ENCODE measurements at places on chromosomes 5 and 9.

DNA sequence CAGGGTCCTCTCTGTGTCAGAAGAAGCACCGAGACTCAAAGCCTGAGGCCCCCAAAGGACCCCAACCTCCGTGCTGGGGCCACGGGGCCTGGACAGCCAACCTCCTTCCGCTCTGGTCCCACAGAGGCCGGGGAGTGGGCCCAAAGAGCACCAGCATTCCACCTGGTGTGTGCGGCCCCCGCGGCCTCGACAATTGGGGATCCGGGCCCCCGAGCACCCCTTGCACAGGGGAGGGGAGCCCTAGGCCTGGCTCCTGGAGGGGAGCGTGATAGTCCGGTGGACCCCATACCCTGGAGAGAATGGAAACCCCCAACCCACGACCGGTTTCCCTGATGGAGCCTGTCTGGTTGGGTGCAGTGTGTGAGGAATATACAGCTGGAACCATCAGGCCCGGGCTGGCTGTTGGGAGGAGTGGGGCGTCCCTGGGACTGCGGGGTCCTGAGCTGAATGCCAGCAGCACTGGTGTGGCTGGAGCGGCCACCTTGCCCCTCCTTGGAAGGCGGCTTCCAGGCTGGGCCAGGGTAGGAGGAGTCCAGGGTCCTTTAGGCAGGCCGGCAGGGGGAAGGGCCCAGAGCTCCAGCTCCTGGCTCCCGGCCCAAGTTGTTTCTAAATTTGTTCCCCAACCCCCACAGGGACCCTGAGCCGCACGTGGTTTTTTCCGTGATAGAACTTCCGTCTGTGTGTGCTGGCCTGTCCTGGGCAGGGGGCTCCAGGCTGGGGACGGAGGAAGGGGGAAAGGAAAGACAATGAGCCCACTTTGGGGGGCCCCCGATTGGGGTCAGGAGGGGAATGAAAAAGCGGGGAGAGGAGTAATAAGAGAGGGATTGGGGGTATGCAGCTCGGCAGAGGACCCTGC, 825 bp upstream of the TOR4A start:
- peak; percentile 63 for DNase-seq

DNA sequence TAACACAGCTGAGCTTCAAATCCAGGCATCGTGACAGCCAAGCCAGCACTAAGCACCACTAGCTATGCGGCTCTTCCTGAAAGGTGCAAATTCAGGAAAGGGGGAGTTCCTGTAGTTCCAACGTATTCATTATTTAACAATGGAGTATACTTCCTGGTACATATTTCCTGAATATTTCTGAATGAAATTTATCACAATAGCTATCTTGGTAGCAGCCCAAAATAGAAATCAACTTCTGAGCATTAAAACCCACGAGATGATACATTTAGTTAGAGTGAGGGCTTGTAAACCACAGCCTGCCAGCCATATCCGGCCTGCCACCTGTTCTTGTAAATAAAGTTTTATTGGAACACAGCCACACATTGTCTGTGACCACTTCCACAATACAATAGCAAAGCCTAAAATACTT, 109.7 kb upstream of the RETREG1 start:
- DNase-seq = no peak

DNA sequence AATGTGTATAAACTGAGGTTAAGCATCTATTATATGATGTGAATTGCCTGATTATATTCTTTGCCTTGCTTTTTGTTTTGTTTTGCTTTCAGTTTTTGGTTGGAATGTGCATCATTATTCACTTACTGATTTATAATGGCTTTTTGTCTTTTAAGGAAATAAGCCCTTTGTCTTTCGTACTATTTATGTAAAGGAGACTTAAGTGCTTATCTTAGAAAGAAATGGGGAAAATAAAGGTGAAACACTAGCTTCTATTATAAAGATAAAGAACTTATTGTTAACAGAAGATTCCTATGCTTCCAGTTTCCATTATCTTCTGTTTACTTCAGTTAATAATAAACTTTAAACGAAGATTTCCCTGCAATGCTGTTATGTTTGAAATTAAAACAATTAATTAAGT, 23.3 kb downstream of the COX7C start:
- no peak for DNase-seq

GRCh38 chr9:126117631-126118030, 209.0 kb upstream of the MVB12B start:
- no peak for DNase-seq

DNA sequence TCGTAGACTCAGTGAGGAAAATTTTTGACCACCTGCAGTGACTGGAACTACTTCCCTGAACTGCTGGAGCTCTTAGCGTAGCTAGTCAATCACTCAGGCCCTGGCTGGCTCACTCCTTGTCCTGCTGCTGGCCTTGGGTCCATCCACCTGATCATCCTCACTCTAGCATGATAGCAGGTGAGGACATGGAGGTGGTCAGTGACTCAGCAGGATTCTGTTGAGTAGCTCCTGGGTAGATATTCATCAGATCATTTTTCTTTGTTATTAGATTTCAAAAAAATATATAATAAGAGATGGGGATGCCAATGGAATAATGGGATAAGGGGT, 25.0 kb upstream of the SEMA4D start:
- DNase-seq = no peak

DNA sequence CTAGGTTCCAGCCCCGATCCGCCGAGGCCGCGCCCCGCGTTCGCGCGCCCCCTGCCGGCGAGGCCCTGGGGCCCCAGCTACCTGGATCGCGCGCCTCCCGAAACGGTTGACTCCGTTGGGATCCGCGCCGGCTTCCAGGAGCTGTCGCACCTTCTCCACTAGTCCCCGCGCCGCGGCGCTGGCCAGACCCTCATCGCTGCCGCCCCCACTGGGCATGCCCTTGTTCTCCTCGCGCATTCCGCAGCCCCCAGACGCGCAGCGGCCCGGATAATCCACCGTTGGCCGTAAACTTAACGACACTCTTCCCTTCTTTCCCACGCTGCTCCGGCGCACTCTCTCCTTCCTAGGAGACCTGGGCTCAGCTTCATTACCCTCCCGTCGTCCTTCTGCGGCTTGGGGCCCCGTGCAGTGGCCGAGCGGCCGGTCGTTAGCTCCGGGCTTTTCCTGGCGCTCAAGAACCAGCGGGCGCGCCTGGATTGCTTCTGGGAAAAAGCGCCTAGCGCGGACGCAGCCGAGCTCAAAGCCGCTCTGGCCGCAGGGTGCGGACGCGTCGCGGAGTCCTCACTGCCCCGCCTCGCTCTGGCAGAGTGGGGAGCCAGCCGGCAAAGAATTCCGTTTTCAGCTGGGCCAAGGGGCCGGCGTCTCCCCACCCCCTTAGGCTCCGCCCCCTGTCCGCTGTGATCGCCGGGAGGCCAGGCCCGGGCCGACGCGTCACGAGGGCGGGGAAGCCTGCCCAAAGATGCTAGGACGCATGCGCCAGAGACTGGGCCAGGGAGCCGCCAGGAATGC, at the start of gene CDKN2B:
Gene CDKN2B, minus strand, starts transcription at position 589 of the 789 bp plus-strand sequence. Its CDS starts 352 bp downstream, at position 237.
- peak; percentile 97 for DNase-seq

DNA sequence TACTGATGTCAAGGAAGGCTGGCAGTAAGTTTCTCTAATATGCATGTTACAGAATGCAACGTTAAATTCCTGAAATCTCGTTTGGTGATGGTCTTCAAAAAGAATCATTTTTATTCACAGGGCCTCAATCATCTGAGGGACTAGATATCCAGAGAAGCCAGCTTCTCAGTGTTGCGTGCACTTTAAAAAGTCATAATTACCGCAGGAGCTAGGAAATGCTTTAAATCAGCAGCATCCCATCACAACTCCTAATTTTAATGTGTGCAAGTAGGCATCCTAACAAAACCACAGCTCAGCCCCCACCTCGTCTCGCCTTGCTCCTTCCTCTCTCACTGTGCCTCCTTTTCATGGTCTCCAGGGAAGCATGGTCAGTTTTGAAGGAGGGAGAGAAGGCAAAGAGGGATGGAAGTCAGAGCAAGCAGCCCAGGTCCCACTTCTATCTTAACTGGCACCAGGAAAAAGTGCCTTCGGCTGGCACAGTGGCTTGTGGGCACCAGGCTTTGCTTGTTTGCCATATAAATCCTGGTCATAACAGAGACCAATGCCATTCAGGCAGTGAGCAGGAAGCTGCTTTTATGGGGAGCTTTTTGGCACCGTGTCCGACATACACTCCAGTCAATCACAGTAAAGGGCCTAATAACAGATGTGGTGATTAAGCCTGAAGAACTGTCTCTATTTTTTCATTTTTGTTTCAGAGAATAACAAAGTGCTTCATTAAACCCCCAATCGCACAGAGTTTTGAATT, 21.4 kb downstream of the MEGF10 start:
- DNase-seq = no peak

DNA sequence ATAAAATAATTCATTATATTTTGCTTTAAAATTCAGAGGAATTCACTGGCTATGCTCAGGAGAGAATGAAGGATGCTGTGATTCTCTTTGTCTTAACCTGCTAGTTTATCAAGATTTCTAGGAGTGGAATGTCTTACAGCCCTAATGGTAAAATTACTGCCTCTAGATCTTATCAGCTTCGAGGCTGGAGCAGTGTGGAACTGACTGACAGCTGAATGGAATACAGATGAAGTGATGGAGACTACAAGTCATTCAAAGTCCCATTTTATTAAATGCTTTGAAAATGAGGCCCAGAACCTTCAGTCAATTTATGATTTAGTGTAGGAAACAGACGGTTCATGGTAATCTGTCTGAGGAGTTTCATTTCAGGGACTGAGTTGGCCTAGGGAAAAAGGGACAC, 202.1 kb downstream of the RFX3 start:
- no peak for DNase-seq

GRCh38 chr5:173313351-173313801, 14.8 kb downstream of the STC2 start:
- DNase-seq = no peak

DNA sequence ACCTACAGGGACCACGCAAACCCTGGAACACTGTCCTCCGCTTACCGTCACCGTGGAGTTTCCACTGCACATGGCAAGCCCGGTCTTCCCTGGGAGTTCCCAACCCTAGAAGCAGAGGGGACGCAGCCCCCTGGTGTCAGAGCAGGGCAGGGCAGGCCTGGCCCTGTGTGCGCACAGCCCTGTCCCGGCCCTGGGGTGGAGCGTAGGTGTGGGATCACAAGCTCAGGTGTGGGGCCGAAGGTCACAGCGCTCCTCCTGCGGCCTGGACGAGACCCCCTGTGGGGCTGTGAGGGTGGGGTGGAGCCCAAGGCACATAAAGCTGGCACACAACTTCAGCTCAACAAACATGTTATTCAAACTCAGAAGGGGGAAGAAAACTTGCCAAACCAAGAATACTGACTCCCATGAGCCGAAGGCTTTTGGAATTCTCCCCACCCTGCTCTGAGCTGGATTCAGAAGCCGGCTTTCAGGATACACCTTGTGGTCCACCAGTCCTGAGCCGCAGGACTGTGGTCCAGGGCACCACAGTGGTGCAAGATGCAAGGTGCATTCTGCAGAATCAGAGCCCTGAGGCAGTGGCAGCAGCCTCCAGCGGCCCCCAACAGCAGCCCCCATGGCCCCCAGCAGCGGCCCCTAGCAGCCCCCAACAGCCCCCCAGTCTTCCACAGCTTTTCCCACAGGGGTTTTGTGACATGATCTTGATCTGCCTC, 11.8 kb upstream of the EXOC3 start:
- peak; percentile 35 for DNase-seq

DNA sequence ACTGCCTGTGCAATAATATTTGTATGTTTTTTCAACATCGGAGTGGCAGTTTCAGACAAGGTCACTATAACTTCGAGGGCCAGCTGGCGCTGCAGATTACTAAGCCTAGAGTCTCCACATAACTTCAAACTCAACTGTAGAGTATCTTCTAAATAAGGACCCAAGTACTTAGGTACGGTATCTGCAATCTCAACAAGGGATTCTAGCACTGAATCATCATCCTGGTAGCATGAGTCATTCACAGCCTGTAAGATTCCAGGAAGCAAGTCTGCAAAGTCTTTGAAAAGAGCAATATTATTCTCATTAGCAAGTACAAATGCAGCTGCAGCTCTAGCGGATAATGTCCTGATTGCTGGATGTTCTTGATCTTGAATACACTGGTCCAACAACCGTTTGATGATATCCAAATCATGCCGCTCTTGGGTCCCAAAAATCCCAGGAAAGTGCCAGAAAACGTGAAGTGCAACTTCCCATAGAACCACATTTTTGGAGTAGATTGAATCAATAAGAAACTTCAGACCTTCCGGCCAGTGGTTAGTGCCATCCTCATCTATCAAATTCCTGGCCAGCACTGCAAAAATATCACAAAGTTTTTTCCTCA, 654 bp downstream of the RANBP6 start:
- DNase-seq = peak; percentile 5

DNA sequence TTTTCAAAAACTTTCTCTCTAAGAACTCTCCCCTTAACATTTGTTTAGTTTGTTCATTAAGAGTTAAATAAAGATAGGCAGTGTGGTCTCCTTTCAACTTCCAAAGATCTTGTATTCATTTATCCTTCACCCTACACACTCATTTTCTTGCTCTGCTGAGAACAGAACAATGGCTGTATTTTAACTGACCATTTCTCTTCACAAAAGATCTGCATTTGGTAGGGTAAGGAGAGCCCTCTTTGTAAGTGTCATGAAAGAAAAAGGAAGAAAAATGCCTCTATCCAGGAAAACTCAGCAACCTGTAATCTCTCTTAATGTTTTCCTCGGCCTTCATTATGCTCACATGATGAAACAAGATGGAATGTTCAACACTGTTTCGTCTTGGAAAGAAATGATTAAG, 193.7 kb upstream of the TLE4 start:
- DNase-seq = no peak

DNA sequence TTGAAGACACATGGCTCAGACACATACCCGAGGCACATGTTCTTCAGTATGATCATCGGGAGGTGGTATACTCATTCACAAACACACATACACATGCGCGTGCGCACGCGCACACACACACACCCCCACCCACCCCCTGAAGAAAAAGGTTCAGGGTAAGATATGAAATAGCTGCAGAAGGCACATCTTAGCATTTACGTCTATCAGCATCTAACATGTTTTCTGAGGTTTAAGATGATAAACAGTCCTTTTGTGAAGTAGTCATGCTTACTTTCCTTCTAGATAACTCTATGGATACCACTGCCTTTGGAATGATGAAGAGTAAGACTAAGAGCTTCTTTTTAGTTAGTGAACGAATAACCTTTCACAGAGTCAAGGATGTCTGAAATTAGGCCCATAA, 105.1 kb upstream of the GNA14 start:
- DNase-seq = no peak

DNA sequence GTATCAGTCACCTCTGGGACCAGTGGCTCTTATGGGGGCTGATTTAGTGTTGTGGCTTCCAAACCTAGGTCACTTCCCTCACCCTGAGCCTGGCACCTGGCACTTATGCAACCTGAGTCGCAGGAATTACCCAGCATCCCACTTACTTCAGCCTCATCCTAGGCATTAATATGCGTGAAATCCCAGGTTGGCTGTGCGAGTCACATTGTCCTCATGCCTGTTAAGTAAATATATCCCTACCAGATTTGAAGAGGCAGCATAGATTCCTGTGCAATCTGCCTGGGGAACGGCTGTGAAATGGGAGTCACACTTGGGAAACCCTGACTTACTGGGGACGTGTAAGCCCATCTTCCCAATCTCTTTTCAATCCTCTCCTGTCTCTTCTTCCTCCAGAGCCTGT, 42.7 kb upstream of the AKNA start:
- DNase-seq = no peak

- DNase-seq = no peak
These were observed 406.3 kb downstream of the DMRT2 start for GRCh38 chr9:1456301-1457024.

- no peak for DNase-seq
These were observed 1206.7 kb downstream of the CDH12 start for GRCh38 chr5:21646469-21646868.

GRCh38 chr9:95570150-95570549, 53.4 kb upstream of the PTCH1 start:
- peak; percentile 13 for DNase-seq

- peak; percentile 12 for DNase-seq
These were observed 150.1 kb downstream of the KDM4C start for GRCh38 chr9:6907772-6908381.

All from fibroblast of gingiva (primary cell).